ENCODE measurements at places on chromosomes 2 and 18. TPM values are rescaled to one million over a fixed set of nuclear protein-coding genes. Genes with fewer than 3 reads are reported as not detected.
A peak's percentile ranks its signal among the peaks of the same experiment; 100 is the strongest.

GRCh38 chr18:11146947-11147345 is 2.4 kb downstream of the PIEZO2 start:
- peaks cover 12% of the 10 kb centered on the region for H3K27me3 ChIP-seq
- H3K36me3 ChIP-seq = no peaks in the 10 kb centered on the region
- DNase-seq = no peak
- H3K4me3 ChIP-seq = no peak overlapping the region

DNA sequence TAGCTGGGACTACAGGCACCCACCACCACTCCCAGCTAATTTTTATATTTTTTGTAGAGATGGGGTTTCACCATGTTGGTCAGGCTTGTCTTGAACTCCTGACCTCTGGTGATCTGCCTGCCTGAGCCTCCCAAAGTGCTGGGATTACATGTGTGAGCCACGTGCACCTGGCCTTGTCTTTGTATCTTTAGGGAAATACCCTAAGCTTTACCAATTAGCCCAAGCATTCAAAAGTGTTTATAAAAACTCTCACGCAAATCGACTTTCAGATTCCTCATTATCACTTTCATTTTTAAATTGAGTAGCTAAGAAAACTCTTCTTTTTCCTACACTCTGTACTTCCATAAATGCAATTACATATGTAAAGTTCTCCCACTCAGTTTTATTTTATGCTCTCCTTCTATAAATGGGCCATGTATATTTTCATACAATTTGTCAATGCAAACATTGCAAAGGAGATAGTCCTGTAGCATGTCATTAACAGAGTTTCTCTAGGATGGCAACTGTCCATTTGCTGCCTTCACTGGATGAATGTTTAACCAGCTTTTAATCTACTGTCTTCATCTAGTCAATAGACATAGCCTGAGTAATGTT is 326.2 kb upstream of the LRATD1 start:
- DNase-seq = peak; percentile 8
- no peak overlapping the region for H3K27ac ChIP-seq
- no peaks in the 10 kb centered on the region for H3K4me1 ChIP-seq
- H3K36me3 ChIP-seq = no peaks in the 10 kb centered on the region
- H3K4me3 ChIP-seq = no peak overlapping the region
- no peaks in the 10 kb centered on the region for H3K27me3 ChIP-seq

- no peak overlapping the region for H3K4me3 ChIP-seq
- H3K27me3 ChIP-seq = no peaks in the 10 kb centered on the region
- no peak for DNase-seq
- H3K36me3 ChIP-seq = no peaks in the 10 kb centered on the region
- no peak overlapping the region for H3K27ac ChIP-seq
Measured at GRCh38 chr18:23442958-23443357, 10.1 kb upstream of the RIOK3 start.

RGPD3 gene
- under 0.01 TPM for polyA plus RNA-seq

CCNT2 gene
- polyA plus RNA-seq = 10.1 TPM

ST8SIA3 gene
- not detected for polyA plus RNA-seq

DNA sequence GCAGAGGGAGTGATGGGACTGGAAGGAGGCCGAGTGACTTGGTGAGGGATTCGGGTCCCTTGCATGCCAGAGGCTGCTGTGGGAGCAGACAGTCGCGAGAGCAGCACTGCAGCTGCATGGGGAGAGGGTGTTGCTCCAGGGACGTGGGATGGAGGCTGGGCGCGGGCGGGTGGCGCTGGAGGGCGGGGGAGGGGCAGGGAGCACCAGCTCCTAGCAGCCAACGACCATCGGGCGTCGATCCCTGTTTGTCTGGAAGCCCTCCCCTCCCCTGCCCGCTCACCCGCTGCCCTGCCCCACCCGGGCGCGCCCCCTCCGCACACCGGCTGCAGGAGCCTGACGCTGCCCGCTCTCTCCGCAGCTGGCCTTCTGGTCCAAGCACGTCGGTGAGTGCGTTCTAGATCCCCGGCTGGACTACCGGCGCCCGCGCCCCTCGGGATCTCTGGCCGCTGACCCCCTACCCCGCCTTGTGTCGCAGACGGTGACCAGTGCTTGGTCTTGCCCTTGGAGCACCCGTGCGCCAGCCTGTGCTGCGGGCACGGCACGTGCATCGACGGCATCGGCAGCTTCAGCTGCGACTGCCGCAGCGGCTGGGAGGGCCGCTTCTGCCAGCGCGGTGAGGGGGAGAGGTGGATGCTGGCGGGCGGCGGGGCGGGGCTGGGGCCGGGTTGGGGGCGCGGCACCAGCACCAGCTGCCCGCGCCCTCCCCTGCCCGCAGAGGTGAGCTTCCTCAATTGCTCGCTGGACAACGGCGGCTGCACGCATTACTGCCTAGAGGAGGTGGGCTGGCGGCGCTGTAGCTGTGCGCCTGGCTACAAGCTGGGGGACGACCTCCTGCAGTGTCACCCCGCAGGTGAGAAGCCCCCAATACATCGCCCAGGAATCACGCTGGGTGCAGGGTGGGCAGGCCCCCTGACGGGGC is 4.6 kb downstream of the PROC start:
- peaks cover 5% of the 10 kb centered on the region for H3K27me3 ChIP-seq
- DNase-seq = peak; percentile 30
- H3K4me3 ChIP-seq = peak overlapping the region; percentile 48
- peaks cover 5% of the 10 kb centered on the region for H3K4me1 ChIP-seq
- no peak overlapping the region for H3K27ac ChIP-seq

- no peak overlapping the region for H3K4me3 ChIP-seq
- no peak for DNase-seq
- H3K4me1 ChIP-seq = no peaks in the 10 kb centered on the region
- H3K36me3 ChIP-seq = no peaks in the 10 kb centered on the region
- H3K27me3 ChIP-seq = no peaks in the 10 kb centered on the region
Measured at GRCh38 chr2:156541229-156541628, 105.0 kb downstream of the GPD2 start.

SMAD7 gene
- 17.2 TPM for polyA plus RNA-seq

- no peaks in the 10 kb centered on the region for H3K4me1 ChIP-seq
- no peak overlapping the region for H3K4me3 ChIP-seq
- no peak for DNase-seq
- H3K36me3 ChIP-seq = no peaks in the 10 kb centered on the region
- H3K27me3 ChIP-seq = no peaks in the 10 kb centered on the region
- no peak overlapping the region for H3K27ac ChIP-seq
Measured at GRCh38 chr18:64276311-64277090, 127.6 kb upstream of the LINC00305 start.

KYNU gene
- polyA plus RNA-seq = 0.67 TPM

GRCh38 chr2:122028371-122029100 is 273.1 kb downstream of the TSN start:
- H3K36me3 ChIP-seq = no peaks in the 10 kb centered on the region
- H3K4me1 ChIP-seq = no peaks in the 10 kb centered on the region
- no peak overlapping the region for H3K27ac ChIP-seq
- no peak overlapping the region for H3K4me3 ChIP-seq
- no peaks in the 10 kb centered on the region for H3K27me3 ChIP-seq

DNA sequence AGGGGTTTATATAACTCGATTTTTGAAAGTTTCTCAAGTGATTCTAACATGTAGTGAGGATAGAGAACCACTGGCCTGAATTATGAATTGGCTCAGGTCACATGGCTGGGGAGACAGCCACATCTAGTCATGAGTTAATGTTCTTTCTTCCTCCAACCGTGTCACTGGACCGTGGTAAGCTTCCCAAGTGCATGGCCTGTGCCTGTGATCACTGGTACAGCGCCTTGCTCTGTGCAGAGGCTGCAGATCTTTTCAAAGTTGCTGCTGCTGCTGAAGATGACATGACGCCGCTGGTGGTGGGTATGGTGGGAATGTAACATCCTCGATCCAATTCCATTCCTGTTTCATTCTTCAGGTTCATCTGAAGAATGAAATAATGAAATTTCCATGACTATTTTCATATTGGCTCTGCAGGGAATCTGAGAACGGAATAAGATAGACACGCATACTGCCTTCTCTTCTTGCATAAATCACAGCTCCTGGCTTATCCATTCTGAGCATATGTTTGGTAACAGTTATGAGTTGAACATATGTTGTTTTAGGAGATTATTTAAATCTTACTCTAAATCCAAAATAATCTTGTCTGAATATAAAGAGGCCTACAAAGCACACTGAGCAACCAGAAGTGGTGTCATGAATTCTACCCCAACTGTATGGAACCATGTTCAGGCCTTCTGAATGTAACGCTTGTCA is 100.5 kb upstream of the THSD7B start:
- no peaks in the 10 kb centered on the region for H3K27me3 ChIP-seq
- no peaks in the 10 kb centered on the region for H3K36me3 ChIP-seq
- no peak overlapping the region for H3K27ac ChIP-seq
- no peak for DNase-seq

SCN3A gene
- polyA plus RNA-seq = 0.27 TPM

DNA sequence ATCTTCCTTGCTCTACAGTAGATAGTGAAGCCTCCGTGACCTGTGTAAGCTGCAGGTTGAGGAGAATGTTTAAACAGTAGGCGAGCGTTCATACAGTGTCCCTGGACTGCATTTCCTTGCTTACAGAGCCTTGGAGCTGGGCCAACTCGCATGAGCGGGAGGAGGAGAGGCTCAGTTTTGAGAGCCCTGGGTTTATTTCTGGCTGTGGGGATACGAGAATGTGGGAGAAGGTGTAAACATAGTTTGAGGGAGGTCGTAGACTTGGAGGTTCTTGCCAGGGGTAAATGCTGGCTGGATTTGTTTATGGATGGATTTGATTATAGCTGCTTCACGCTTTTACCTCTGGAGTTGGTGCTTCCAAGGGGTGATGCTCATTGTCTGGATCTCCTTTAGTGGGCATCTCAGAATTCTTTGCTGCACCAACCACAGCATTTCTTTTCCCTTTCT is 20.8 kb downstream of the CRIM1 start:
- H3K36me3 ChIP-seq = no peaks in the 10 kb centered on the region
- no peak overlapping the region for H3K4me3 ChIP-seq
- no peaks in the 10 kb centered on the region for H3K27me3 ChIP-seq
- H3K4me1 ChIP-seq = peaks cover 57% of the 10 kb centered on the region
- no peak overlapping the region for H3K27ac ChIP-seq
- DNase-seq = peak; percentile 77

DNA sequence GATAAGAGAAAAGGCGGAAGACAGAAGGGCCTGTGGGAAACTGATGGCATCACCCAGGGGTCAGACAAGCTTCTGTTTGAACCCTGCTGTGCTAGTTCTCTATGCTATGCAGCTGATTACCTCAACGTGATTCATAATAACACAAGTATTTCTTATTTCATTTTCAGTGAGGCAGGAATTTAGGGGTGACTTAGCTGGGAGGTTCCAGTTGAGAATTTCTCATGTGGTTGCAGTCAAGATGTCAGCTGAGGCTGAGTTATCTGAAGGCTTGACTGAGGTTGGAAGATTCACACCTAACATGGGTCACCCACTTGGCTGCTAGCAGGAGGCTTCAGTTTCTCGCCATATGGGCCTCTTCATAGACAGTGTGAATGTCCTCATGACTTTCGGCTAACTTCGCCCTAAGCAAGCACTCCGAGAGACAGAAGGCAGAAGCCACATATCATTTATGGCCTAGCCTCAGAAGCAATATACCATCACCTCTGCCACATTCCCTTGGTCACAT is 34.0 kb upstream of the TMEM131 start:
- no peaks in the 10 kb centered on the region for H3K36me3 ChIP-seq
- H3K27ac ChIP-seq = no peak overlapping the region
- H3K4me1 ChIP-seq = peaks cover 2% of the 10 kb centered on the region
- no peak overlapping the region for H3K4me3 ChIP-seq

RIT2 gene
- polyA plus RNA-seq = not detected

GRCh38 chr2:119256582-119256921 is 32.9 kb downstream of the STEAP3 start:
- no peaks in the 10 kb centered on the region for H3K36me3 ChIP-seq
- no peak overlapping the region for H3K27ac ChIP-seq
- H3K27me3 ChIP-seq = no peaks in the 10 kb centered on the region
- H3K4me3 ChIP-seq = no peak overlapping the region
- DNase-seq = no peak
- H3K4me1 ChIP-seq = no peaks in the 10 kb centered on the region

DNA sequence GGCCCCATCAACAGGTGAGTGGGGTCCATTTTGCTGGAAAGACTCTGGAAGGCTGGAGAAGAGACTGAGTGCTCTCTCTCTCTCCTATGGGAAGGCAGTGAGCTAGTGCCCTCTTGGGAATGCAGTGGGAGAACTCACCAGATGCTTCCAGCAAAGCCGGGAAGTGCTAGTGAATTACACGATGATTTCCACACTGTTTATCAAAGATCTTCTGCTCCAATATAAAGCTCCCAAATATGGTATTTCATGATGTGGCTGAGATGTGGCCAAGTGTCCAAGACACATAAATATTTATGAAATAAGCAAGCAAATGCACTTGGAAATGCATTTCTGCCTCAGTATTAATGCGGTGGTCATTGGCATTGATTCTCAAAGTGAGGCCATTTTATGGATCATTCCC is 135.9 kb downstream of the VAPA start:
- peaks cover 3% of the 10 kb centered on the region for H3K27me3 ChIP-seq
- no peak for DNase-seq
- peak overlapping the region; percentile 73 for H3K27ac ChIP-seq
- no peaks in the 10 kb centered on the region for H3K4me1 ChIP-seq
- H3K4me3 ChIP-seq = no peak overlapping the region
- H3K36me3 ChIP-seq = no peaks in the 10 kb centered on the region

DNA sequence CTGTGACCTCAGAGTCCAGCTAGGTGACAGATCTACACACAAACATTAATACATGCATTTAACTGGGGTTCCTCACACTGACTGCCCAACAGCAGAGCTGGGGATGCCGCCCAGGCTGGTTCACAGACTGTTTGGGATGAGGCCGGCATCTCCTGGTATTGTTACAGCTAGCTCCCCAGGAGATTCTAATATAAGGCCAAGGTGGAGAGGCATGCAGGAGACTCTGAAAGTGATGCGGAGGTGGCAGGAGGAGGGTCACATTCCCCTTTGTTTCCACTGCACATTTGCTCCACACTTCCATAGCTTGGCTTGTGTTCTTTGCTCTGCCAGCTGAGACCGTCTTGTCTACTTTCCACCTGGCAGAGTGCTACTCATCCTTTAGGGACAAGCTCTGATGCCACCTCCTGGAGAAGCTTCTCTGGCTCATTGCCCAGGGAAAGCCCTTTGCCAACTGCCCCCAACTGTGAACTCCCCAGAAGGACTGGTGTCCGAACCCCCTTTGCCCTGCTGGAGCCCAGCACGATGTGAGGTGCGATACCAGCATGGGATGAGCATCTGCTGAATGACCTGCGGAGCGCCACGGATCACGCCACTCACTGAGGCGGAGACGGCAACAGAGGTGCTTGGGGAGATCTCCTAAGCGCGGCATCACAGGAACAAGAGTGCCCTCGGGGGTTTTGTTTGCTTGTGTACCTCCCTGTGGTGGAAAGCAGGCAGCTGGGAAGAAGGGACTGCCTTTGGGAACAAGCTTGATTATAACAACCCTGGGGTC is 88.8 kb downstream of the UXS1 start:
- H3K27ac ChIP-seq = no peak overlapping the region
- H3K27me3 ChIP-seq = no peaks in the 10 kb centered on the region
- peaks cover 56% of the 10 kb centered on the region for H3K36me3 ChIP-seq
- H3K4me1 ChIP-seq = no peaks in the 10 kb centered on the region

- no peaks in the 10 kb centered on the region for H3K4me1 ChIP-seq
- no peak overlapping the region for H3K27ac ChIP-seq
- H3K4me3 ChIP-seq = no peak overlapping the region
- no peaks in the 10 kb centered on the region for H3K27me3 ChIP-seq
- DNase-seq = no peak
Measured at GRCh38 chr2:14231391-14231898, 401.1 kb upstream of the LRATD1 start.

CNTNAP5 gene
- polyA plus RNA-seq = not detected

ZNF385B gene
- polyA plus RNA-seq = not detected

NAT8 gene
- 0.10 TPM for polyA plus RNA-seq

All from small intestine (tissue), 16 donors.